Panc1 (cell line): ENCODE measurements at places on chromosomes 7 and 10. TPM values are rescaled to one million over a fixed set of nuclear protein-coding genes. Genes with fewer than 3 reads are reported as not detected.

DNA sequence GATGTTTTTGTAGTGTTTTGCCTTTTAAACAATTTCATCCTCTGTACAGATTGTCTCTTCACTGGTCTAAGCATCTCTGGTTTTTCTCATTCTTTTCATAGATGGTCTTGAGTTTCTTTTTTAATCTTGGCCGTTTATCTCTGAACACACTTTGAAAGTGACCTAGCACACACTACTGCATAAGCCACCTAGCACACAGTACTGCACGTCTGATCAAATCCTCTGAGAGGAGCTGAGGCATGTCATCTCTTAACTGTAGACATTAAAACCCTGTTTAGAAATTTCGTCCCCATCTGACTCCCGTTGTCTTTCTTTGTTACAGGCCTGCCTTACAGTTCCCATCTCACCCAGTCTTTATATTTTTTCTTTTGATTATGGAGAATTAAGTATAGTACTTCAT, 100.2 kb downstream of the MAPK8 start:
- no peak overlapping the region for H3K4me3 ChIP-seq
- no peaks in the 10 kb centered on the region for H3K4me1 ChIP-seq
- no peaks in the 10 kb centered on the region for H3K27me3 ChIP-seq
- no peak for DNase-seq
- no peak overlapping the region for H3K27ac ChIP-seq

GRCh38 chr10:98481404-98481945, 34.7 kb upstream of the HPS1 start:
- H3K4me1 ChIP-seq = no peaks in the 10 kb centered on the region
- no peak overlapping the region for H3K4me3 ChIP-seq
- H3K36me3 ChIP-seq = no peaks in the 10 kb centered on the region
- H3K27ac ChIP-seq = no peak overlapping the region
- H3K27me3 ChIP-seq = peaks cover 3% of the 10 kb centered on the region; the same call in 1 of the 2 replicates
- DNase-seq = no peak

GRCh38 chr7:33157781-33158180, 28.4 kb downstream of the BBS9 start:
- no peak for DNase-seq
- no peaks in the 10 kb centered on the region for H3K36me3 ChIP-seq
- no peaks in the 10 kb centered on the region for H3K4me1 ChIP-seq
- no peak overlapping the region for H3K4me3 ChIP-seq
- H3K27me3 ChIP-seq = no peaks in the 10 kb centered on the region

DNA sequence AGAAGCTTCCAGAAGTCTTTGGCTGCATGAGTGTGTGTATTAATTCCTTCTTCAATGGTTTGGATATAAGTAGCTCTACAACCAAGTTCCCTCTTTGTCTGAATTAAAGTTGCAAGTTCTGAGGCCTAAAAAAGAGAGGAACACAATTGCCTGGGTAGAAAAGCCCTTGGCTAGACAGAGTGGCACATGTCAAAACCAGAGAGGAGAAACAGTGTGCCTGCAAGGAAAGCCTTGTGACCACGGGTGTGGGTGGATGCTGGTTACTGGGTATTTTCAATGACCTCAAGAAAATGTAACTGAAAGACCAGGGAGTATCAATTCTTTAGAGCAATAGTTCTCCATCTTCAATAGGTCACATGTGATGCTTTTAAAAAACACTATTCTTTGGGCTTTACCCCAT, 148.3 kb downstream of the SVIL start:
- H3K4me1 ChIP-seq = no peaks in the 10 kb centered on the region
- DNase-seq = no peak
- no peaks in the 10 kb centered on the region; the same call in 1 of the 2 replicates for H3K36me3 ChIP-seq
- no peaks in the 10 kb centered on the region for H3K27me3 ChIP-seq
- no peak overlapping the region for H3K27ac ChIP-seq

GRCh38 chr10:101273330-101273729, 44.1 kb upstream of the LBX1 start:
- H3K27me3 ChIP-seq = no peaks in the 10 kb centered on the region
- H3K27ac ChIP-seq = no peak overlapping the region
- no peak for DNase-seq
- H3K4me3 ChIP-seq = no peak overlapping the region

The GCK gene
- 0.36 TPM for total RNA-seq

The HBP1 gene
- 28.1 TPM for total RNA-seq

- DNase-seq = no peak
- H3K27me3 ChIP-seq = no peaks in the 10 kb centered on the region
- H3K4me3 ChIP-seq = no peak overlapping the region
- peak overlapping the region; percentile 62; the same call in 1 of the 2 replicates for H3K27ac ChIP-seq
- peaks cover 15% of the 10 kb centered on the region for H3K4me1 ChIP-seq
- peaks cover 43% of the 10 kb centered on the region for H3K36me3 ChIP-seq
Measured at GRCh38 chr7:107917763-107918651, 27.0 kb downstream of the DLD start.

GRCh38 chr7:124575176-124575575, 190.4 kb downstream of the GPR37 start:
- no peaks in the 10 kb centered on the region for H3K36me3 ChIP-seq
- no peaks in the 10 kb centered on the region for H3K4me1 ChIP-seq
- no peak overlapping the region for H3K27ac ChIP-seq
- no peak for DNase-seq
- no peaks in the 10 kb centered on the region for H3K27me3 ChIP-seq

DNA sequence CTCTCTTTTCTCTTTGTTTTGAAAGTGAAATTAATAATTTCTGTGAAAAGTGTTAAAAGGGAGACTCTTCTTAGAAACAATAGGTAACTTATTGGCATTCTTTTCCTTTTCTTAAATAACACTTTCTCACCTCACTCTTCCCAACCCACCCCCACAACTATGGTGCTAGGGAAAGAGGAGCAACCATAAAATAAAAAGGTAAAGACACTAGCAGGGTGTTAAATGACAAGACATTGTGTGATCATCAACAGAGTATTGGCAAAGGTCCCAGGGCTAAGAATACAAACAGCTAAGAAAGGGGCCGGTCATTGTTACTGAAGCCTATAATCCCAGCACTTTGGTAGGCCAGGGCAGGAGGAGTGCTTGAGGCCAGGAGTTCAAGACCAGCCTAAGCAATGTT, 183.7 kb downstream of the NEBL start:
- DNase-seq = no peak
- no peaks in the 10 kb centered on the region for H3K36me3 ChIP-seq
- H3K27ac ChIP-seq = no peak overlapping the region

GRCh38 chr10:27746397-27747095, 927 bp upstream of the MKX start:
- no peaks in the 10 kb centered on the region for H3K36me3 ChIP-seq
- H3K4me1 ChIP-seq = no peaks in the 10 kb centered on the region; the same call in 1 of the 2 replicates
- H3K4me3 ChIP-seq = no peak overlapping the region

- DNase-seq = no peak
- no peak overlapping the region for H3K4me3 ChIP-seq
- peaks cover 25% of the 10 kb centered on the region for H3K4me1 ChIP-seq
- no peaks in the 10 kb centered on the region for H3K27me3 ChIP-seq
Measured at GRCh38 chr7:45975367-45975766, 54.3 kb upstream of the IGFBP3 start.

DNA sequence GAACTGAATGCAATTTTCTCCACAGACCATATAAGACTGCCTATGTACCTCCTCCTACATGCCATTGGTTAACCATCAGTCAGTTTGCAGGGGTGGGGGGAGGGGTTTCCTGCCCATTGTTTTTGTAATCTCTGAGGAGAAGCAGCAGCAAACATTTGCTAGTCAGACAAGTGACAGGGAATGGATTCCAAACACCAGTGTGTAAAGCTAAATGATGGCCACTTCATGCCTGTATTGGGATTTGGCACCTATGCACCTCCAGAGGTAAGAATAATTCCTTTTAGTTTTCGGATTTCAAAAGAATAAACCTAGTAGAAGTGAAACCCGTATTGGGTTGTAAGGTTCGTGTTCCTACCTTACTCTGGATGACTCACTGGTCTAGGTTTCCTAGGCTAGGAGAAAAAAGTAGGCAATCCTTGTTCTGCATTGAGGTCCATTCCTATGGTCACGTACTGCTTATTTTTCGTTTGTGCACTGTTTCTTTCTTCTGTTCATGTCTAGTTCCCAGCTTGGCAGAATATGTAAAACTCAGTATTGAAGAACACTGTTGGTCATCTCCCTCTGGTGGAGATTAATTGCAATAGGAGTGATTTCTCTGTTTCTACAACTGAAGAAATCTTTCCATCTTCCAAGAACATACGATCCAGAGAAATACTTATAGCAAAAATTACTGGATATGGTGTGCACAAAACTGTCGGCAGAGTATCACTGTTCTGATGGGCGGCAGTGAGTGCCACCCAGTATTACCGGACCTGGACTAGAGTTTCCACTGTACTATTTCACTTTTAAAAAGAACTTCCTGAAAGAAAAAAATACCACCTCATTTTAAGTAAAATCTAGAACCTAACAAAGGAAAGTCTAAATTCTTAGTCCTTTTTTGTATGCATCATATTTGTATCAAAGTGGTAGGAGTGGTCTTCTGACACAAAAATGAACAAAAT, at the start of gene AKR1C3:
AKR1C3 (plus strand) TSS at position 150 of the 941 bp plus-strand sequence; CDS start at position 181, 31 bp downstream.
- no peaks in the 10 kb centered on the region for H3K36me3 ChIP-seq
- no peak for DNase-seq
- H3K27ac ChIP-seq = no peak within 1 kb of the TSS
- H3K4me3 ChIP-seq = peak within 1 kb of the TSS; percentile 18; the same call in 1 of the 2 replicates
- H3K27me3 ChIP-seq = no peaks in the 10 kb centered on the region

GRCh38 chr7:77330169-77330882, 85.8 kb downstream of the GSAP start:
- no peak overlapping the region for H3K4me3 ChIP-seq
- no peaks in the 10 kb centered on the region for H3K36me3 ChIP-seq
- DNase-seq = no peak
- no peaks in the 10 kb centered on the region for H3K27me3 ChIP-seq
- H3K4me1 ChIP-seq = no peaks in the 10 kb centered on the region

The CYP26C1 gene
- total RNA-seq = 1.1 TPM

GRCh38 chr10:104368381-104368780, 14.7 kb downstream of the CFAP58 start:
- no peak overlapping the region for H3K27ac ChIP-seq
- DNase-seq = no peak
- H3K27me3 ChIP-seq = no peaks in the 10 kb centered on the region
- no peak overlapping the region for H3K4me3 ChIP-seq

DNA sequence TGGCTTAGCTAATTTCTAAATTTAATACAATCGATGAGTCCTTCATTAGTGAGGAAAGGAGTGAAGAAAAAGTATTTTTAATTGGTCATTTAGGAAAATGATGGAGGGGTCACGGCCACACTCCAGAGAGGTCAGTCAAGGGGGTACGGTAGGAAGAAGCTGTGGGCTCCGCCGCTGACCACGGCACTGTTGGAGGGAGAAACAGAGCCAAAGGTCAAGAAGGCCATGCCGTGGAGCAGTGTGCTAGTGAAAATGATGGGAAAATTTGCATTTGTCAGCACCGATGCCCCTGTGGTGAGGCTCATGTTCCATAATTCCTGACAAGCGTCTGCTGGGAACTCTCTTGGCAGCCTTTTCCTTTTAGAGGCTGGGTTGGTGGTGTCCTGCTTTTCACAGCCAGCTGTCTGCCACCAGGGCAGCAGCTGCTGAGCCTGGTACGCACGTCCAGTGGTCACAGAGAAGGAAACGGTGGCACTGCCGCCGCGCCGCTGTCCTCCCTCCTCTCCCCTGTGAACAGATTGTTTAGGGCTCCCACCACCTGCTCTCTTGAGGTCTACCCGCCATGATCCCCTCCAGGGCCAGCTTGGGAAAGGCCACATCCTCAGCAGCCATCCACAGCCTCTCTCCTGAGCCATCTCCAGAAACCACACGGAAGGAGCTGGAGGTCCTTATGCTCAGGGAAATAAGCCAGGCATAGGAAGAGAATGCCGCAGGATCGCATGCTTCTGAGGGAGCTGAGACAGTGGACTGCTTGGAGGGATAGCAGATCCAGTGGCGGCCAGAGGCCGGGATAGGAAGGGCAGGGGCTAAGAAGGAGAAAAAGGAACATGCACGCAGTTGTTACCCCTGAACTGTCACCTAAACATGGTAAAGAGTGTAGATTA, 263.7 kb upstream of the PPP2R2D start:
- no peak overlapping the region for H3K4me3 ChIP-seq
- no peak overlapping the region for H3K27ac ChIP-seq
- no peak for DNase-seq

DNA sequence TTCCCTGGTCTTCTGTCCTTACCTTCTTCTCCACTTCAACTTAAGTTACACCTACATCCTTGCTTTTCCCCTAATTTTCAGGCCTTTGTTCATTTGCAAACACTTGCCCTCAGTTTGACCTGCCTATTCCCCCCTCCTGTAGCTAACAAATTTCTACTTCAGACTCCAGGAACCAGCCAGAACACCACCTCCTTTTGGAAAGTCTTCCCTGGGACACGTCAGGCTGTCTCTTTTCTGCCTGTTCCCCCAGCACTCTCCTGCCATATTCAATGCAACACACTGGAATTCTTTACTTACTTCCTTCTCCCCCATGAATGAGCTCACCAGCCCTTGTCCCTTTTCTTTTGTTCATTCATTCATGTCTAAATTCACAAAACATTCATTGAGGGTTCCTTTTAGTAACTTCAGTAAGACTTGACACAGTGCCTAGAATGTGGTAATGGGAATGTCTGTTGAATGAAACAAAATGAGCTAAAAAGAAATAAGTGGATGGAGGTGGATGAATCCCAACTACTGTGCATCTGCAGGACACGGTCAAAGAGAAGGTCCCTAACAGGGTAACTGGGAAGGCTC, 478.0 kb downstream of the KCNMA1 start:
- peaks cover 32% of the 10 kb centered on the region for H3K4me1 ChIP-seq
- no peak overlapping the region for H3K27ac ChIP-seq
- H3K36me3 ChIP-seq = no peaks in the 10 kb centered on the region
- H3K27me3 ChIP-seq = no peaks in the 10 kb centered on the region
- no peak for DNase-seq

GRCh38 chr7:122487131-122487530, 182.6 kb upstream of the FEZF1 start:
- no peaks in the 10 kb centered on the region for H3K36me3 ChIP-seq
- no peaks in the 10 kb centered on the region for H3K4me1 ChIP-seq
- H3K4me3 ChIP-seq = no peak overlapping the region
- DNase-seq = no peak
- H3K27me3 ChIP-seq = no peaks in the 10 kb centered on the region
- no peak overlapping the region for H3K27ac ChIP-seq

DNA sequence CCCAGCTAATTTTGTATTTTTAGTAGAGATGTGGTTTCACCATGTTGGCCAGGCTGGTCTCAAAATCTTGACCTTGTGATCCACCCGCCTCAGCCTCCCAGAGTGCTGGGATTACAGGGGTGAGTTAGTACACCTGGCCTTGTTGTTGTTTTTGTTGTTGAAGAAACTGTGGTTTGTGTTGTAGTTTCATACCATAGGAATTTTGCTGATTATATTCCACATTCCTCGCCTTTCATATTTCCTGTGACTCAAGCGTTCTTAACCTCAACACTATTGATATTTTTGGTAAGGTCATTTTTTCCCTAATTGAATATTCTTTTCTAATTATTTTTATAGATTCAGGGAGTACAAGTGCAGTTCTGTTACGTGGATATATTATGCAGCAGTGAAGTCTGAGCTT, 16.7 kb downstream of the LIPF start:
- no peak overlapping the region for H3K27ac ChIP-seq
- no peak overlapping the region for H3K4me3 ChIP-seq
- H3K36me3 ChIP-seq = no peaks in the 10 kb centered on the region
- no peaks in the 10 kb centered on the region for H3K27me3 ChIP-seq
- no peaks in the 10 kb centered on the region for H3K4me1 ChIP-seq
- DNase-seq = no peak
